Ovary (tissue), 10 donors: ENCODE measurements at places on chromosomes 2 and 18.

DNA sequence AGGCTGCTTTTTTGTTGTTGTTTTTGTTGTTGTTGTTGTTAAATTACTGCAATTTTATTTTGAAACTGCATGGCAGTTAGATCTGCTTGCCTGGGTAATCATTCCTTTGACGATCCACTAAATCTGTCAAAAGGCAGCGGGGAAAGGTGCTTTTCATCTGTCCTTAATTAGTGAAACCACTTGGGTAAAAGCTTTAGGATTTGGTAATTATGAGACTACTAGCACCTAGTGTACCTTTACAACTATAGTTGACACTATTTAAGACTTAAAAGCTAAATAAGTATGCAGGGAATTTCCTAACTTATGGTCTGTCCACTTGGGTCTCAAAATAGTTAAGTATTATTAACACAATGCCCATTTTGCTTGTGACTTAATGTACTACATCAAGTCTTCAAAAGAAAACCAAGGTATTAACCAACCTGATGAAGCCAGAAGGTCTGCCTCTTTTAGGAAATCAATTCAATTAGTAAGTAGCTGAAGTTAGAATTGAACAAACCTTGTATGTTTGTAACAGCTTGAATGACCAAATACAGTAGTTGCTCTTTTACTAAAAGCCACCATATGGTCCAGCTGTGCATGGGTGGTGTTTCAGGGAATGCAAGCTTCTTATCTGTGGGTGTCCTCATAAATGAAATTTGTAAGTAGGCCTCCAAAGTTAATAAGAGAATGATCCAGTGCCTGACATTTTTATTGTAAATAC lies 44.8 kb downstream of the NAB1 start:
- no peak for DNase-seq

GRCh38 chr2:66305718-66306117 lies 129.2 kb upstream of the MEIS1 start:
- DNase-seq, result peak; percentile 56

GRCh38 chr2:17805717-17806363 lies 10.4 kb upstream of the MSGN1 start:
- no peak for DNase-seq

DNA sequence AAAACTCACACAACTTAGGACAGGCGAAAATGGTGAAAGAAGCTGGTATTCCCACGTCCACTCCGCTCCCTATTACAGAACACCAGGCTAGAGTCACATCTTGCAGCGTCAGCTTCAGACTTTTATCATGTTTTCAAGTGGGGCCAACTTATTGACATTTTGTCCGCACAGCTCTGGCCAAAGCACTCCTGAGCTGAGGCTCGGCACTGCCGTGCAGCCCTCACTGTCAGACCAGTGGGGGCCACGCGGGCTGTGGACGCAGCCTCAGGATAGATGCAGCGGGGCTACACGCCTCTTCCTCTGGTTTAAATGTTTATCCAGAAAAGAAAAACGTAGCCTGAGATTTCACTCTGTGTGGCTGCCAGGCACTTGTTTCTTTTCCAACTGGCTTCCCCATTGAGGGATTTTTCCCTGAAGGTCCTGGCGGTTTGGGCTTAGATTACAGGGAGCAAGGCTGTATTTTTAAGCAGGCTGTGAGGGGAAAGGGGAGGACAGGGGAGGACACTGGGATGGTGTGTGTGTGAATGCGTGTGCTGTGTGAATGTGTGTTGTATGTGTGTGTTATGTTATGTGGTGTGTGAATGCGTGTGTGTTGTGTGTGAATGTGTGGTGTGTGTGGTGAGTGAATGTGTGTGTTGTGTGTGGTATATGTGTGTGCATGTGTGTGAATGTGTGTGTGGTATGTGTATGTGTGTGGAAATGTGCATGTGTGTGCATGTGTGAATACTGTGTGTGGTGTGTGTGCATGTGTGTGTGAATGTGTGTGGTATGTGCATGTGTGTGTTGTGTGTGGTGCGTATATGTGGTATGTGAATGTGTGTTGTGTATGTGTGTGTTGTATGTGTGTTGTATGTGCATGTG lies 267.6 kb downstream of the DCDC2C start:
- DNase-seq, result no peak

DNA sequence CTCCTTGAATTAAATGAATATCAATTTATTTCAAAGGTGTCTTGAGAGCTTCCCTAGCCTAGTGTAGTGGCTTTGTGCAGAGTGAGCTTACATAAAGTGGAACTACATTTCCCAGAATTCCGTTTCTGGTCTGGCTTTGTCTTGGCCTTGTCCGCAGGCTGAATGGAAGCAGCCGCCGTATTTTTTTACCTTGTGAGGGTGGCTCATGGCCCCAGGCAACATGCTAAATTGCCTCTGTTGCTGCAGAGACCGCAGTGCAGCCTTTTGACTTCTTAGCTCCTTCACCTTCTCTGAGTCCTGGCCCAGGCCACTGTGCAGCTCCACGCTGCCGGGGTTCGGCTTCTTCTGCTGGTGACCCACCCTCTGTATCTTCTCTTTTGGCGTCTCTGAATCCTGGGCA lies 114.8 kb upstream of the SLC38A11 start:
- DNase-seq, result no peak

GRCh38 chr2:26438526-26438925 lies 36.8 kb downstream of the DRC1 start:
- DNase-seq, result no peak

- DNase-seq, result no peak
Observed at GRCh38 chr2:28401411-28401810, 8.8 kb downstream of the FOSL2 start.

- no peak for DNase-seq
Observed at GRCh38 chr2:160336105-160336504, 136.0 kb upstream of the ITGB6 start.

DNA sequence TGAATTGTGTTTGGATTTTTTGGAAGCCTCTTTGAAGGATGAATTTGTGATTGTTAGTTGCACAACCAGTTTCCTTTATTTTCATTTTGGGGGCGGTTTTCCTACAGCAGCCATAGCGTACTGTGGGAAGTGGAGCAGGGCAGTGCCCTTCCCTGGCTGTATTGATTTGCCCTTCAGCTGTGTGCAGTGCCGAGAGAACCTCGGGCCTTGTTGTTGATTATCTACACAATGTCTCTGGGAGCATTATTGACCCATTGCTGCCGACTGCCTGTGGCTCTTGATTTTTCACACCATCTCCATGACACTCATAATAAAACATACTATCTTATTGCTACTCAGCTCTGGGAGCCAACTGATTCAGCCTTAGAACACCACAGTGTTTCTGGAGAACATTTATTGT lies 162.2 kb upstream of the BOD1L2 start:
- no peak for DNase-seq

- DNase-seq, result no peak
Observed at GRCh38 chr2:177554365-177554764, 161.8 kb downstream of the AGPS start.

DNA sequence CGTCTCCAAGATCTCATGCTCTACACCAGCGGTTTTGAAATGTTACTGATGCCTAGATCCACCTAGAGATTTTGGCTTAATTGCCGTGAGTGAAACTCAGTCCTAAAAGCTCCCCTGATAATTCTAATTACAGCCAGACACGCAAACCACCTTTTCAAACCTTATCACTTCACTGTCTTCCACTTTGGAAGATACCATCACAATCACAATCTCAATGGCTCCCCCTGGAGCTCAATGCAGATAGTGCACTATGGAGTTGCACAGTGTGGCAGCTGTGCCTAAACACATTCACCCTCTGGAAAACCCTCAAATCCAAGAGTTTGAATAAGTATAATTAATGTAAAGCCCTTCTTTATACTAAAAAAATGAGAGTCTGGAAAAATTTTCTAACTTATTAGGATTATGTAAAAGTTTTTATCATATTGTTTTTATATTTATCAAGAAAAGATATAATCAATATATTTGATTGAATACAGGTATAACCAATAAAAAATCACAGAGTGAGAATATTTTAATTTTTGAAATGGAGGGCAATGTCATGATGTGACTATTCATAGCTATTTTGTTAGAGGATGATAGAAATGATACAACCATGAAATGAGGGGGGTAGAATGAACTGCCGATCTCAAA lies 102.9 kb upstream of the SLC8A1 start:
- DNase-seq, result peak; percentile 27

GRCh38 chr2:238438856-238439849 lies 12.4 kb downstream of the ASB1 start:
- DNase-seq, result no peak

GRCh38 chr2:131588152-131588873 lies 60.6 kb downstream of the CCDC74A start:
- DNase-seq, result no peak

GRCh38 chr2:176493909-176494308 lies 224.7 kb downstream of the MTX2 start:
- DNase-seq, result no peak

DNA sequence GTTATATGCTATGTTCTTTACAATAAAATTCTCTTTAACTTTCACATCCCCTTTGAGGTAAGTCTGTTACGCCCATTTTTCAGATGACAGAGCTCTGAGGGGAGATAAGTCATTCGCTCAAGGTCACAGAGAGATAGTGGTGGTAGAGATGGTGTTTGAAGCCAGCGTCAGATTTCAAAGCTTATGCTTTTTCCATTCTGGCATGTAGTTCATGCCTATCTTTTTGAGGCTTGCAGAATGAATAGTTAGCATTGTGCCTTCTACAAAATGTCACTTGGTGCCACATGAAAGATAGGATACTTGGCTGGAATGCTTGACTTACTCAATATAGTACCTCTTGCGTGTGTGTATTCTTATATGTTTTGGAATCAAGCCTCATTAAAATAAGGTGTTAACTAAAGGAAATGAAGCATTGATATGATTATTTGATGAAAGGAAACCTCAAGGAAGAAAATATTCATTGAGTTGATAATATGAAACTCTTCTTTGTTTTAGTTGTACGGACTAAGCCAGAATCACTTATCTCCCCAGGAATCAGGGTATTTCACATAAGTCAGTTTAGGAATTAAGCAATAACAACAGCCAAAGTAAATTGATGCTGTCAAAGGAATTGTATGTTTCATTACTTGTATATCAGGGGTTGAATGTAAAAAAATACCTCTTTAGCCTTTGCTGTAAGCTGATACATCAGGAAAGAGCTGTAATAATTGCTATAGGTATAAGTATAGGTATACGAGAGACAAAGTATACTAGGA lies 15.5 kb downstream of the SPATS2L start:
- DNase-seq, result no peak

- DNase-seq, result no peak
Observed at GRCh38 chr2:45980161-45980865, 316.9 kb upstream of the EPAS1 start.

GRCh38 chr2:151996243-151997003 lies 102.4 kb downstream of the CACNB4 start:
- DNase-seq, result no peak

DNA sequence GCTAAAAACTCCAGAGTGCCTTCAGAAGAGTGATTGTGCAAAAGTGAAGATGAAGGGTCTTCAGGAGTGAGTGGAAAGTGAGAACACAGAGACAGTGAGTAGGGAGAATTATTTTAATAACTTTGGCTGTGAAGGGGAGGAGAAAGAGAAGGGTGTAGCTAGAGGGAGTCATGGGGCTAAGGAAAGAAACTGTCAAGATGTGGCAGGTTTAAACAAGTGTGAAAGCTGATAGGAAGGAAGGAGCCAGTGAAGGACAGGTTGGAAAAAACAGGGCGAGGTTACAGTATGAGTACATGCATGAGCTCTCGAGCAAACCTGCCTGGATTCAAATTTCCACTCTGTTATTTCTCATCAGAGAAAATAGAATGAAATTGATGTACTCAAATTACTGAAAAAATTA lies 17.8 kb downstream of the IL1F10 start:
- DNase-seq, result no peak

- DNase-seq, result no peak
Observed at GRCh38 chr2:12223732-12224131, 477.3 kb downstream of the LPIN1 start.

- DNase-seq, result no peak
Observed at GRCh38 chr18:63514326-63514725, 27.8 kb upstream of the SERPINB12 start.

DNA sequence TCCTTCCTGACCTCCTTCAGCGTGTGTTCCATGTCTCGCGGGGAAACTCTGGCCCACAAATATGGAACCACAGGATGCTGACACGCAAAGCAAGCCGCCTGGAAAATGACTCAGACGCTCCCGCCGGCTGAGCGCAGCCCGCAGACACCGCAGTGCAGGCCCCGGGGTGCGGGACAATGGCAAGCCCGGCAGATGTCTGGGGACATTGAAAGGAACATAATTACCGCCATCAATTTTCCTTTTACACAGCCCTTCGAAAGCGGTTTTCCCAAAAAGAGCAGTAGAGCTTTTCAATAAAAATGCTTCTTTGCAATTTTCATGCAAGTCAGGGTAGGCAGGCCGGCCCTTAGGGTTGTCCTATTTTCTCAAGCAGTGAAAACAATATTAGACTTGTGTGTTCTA lies 159.2 kb upstream of the SH3BP4 start:
- no peak for DNase-seq

GRCh38 chr2:239791526-239792404 lies 233.4 kb downstream of the NDUFA10 start:
- no peak for DNase-seq

- DNase-seq, result peak; percentile 79
Observed at GRCh38 chr2:33340280-33340679, 136.2 kb upstream of the RASGRP3 start.

GRCh38 chr2:165122521-165122920 lies 81.3 kb downstream of the SCN3A start:
- no peak for DNase-seq

- no peak for DNase-seq
Observed at GRCh38 chr2:33343387-33343895, 133.0 kb upstream of the RASGRP3 start.

GRCh38 chr2:144213797-144214196 lies 306.1 kb downstream of the ZEB2 start:
- DNase-seq, result no peak

GRCh38 chr2:74548285-74548899 lies 5.3 kb downstream of the LOXL3 start:
- no peak for DNase-seq

DNA sequence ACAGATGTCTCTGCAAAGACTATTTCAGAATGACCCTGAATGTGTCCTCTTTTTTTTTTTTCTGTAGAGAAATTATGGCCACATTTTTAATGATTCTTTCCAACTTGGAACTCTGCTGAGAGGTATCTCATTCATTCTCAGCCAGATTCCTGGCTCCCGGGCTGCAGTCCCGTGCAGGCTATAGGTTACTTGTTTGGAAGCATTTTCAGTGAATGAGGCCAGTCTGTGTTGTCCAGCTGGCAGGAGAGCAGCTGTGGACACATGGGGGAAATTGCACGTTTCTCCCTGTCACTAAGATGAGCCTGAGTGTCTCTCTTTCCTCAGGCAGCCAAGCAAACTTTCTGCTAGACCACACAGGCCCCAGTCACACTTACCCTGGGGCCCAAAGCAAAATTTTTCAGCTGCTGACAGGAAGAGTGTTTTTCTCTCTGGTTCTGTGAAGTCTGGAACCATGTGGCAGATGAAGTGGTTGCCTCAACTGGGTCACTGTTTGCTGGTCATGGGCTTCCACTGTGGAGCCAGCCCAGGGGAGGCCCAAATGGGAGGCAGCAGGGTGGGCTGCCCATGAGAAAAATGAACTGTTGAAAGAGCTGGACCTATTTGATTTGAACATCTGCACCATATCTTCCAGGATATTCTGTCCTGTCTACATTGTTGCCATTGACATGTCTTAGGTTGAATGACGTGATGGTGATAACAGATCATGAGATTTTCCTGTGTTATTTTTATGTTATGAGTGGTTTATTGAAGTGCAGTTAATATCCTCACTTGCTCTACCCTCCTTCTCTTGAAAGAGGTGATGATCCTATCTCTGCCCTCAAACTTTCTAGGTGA lies 431.2 kb downstream of the LPIN1 start:
- peak; percentile 63 for DNase-seq
